CD4-positive, alpha-beta T cell treated with Interleukin-4 for 1 hour (primary cell): ENCODE measurements at places on chromosomes 2 and 18.

- no peak for DNase-seq
Measured at GRCh38 chr2:179703702-179704101, 157.7 kb downstream of the ZNF385B start.

- no peak for DNase-seq
Measured at GRCh38 chr2:28322456-28322855, 70.2 kb upstream of the FOSL2 start.

DNA sequence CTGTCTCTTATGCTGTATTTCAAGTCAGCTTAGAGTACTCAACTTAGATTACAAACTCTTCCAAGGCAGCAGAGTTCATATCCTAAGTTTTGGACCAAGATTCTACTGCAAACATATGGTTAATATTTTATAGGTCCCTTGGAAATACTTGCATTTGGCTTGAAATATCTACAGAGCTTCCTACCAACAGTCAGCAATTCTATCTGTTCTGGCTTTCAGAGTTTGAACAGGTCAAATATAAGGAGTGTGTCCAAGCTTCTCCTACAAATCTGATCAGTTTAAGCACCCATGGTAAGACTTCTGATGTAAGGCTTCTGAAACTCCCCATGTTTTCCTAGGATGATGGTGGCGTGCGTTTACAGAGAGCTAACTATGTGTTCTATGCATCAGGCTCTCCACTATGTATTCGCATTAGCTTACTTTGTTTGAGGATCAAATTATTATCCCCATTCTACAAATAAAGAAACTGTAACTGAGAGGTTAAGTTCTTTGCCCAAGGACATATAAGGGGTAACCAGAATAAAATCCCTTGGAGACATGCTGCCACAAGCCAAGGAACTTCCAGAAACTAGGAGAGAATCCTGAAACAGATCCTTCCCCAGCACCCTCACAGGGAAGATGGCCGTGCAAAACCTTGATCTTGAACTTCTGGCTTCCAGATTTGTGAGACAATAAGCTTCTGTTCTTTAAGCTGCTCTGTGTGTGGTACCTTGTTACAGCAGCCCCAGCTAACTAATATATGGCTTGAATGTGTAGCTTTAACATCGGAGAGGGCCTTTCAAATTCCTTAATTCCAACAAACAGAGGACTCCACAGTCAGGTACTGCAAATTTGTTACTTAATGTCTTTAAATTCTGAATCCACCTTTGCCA lies 55.1 kb downstream of the ATP8B1 start:
- DNase-seq = no peak

GRCh38 chr2:134301928-134302260 lies 48.0 kb downstream of the MGAT5 start:
- no peak for DNase-seq

DNA sequence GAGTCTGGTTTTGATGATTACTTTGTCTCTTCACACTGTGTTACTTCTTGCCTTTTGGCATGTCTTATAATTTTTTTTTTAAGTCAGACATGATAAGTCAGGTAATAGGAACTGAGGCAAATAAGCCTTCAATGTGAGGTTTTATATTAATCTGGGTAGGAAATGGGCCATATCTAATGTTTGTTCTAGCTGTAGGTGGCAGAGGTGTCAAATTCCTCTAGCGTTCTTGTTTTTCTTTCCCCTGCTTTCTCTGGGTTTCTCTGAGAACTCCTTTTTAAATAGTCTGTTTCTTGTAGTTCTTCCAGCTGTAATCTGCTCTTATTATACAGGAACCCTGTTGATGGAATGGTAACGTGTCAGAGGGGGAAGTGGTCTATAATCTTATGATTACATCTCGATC lies 5.7 kb downstream of the SP140 start:
- DNase-seq = no peak
